Hematopoietic multipotent progenitor cell (in vitro differentiated cells): ENCODE measurements at places on chromosomes 12 and 14.

DNA sequence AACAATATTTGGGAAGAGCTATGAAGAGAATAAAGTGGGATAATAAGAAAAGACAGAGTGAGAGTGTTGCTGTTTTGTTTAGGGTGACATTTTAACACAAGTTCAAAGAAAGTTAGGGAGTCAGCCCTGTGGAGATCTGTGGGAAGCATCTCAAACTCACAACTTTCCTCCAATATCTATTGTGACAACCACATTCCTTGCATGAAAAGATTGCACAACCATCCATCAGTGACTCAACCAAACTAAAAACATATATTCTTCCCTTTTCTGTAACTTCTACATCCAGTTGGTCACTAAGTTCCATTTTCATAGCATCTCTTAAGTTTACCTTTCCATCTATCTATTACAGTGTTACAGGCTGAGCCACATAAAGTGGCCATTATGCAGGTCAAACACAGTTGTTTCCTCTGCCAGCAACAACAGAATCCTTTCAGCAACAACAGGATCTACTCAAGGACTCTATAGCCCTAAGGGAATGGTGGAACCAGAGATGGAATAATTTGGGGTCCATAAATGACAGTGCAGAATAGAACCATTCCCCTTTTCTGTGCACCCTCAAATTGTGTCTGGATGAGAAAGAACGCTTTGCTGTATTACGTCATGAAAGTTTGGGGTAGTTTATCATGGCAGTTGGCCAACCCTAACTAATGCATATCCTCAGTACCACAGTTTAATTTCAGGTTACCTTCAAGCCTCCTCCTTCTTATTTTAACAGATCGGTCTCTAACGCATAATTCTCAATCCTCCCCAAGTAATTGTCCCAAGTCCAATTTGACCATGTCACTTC lies 118.8 kb downstream of the ST8SIA1 start:
- DNase-seq = no peak

DNA sequence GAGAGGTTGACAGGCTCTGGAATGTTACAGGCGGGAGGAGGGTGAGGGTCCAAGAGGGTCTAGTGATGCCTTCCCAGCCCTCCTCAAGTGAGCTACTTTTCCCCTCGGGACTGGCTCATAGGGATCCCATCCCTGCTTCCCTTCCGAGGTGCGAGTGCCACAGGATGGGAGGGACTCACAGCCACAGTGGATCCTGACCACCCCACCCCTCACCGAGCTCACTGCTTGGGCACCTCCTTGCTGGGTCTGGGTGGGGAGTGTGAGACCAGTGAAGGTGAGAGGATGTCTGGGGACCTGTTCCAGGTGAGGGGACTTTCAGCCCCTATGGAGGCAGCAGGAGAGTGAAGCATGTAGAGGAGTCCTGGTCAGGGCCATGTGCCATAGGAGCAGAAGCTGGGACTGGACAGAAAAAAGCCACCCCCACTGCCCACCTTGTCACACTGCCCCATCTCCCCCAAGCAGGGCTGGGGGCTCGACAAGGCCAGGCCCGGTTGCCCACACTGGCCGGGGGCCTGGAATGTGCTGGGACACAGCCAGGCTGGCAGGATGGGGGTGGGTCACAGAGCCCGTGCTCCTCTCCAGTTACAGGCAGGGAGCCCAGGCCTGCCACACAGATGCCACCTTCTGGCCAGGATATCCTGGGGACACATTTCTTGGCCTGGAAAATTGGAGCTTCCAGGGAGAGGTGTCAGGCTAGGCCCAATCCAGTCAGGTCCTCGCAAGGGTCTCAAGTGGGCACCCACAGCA lies 1.7 kb upstream of the TNS2 start:
- no peak for DNase-seq

- DNase-seq = no peak
Observed at GRCh38 chr12:19125325-19125724, 4.2 kb upstream of the PLEKHA5 start.

DNA sequence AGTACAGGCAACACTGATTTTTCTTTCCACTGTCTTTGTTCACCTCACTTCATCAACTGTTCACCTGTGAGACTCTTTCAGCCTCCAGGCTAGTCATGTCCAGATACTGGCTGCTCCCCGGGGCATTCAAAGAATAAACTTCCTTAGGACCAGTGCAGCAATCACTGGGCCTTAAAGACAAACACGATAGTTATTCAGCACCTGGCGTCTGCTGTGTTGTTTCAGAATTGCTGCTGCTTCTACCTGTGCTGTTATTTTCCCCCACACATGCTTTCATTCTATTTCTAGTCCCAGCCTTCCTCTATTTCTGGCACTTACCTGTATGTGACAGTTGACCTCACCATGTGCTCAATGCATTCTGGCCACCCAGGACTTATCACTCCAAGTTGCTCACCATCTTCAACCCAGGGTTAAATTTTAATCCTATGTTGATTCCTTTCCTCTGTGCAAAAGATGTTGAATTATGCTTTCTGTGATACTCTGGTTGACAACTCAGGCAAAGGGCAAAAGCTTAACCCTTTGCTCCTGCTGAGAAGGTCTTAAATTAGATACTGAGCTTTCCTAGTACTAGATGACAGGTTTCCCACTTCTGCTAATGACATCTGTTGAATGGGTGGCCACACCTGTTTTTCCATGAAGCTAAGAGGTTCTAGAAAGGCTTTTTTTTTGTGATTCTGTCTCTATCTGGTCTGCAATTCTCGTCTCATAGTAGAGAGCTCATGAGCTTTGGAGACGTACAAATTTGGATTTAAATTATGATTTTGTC lies 41.4 kb downstream of the PTPRQ start:
- no peak for DNase-seq

DNA sequence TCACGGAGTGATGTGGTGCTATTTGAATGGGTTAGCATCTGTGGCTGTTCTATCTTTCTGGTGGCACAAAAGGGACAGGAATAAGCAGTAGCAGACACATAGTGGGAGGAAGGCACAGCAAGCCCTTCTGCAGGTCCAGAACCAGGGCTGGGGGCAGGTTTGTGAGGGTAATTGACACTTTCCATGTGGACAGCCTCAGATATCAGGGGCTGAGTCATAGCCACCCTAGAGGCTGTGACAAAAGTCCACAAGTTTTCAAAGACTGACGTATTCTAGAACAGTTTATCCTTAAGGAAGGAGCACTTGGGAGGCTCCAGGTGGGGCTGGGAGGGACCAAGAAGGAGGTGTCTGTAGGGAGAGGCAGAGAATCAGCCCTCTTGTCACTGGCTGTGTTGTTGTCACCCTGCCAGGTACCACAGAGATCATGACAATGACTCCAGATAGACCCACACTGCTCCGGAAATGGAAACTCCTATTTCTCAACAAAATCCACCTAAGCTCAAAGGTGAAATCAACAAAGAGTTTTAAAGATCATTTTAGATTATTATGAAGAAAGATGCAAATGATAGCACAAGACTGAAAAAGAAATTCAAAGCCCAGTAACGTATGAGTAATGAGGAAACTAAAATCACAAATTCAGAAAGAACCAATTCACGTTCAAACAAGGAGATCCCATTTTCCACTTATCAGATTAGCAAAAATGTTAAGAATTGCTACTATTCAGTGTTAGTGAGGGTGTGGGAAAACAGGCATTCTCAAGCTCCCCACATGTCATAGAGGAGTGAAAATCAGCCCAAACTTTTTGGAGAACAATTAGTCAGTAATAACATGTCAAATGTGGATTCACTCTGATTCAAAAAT lies 48.3 kb downstream of the NFKBIA start:
- no peak for DNase-seq

DNA sequence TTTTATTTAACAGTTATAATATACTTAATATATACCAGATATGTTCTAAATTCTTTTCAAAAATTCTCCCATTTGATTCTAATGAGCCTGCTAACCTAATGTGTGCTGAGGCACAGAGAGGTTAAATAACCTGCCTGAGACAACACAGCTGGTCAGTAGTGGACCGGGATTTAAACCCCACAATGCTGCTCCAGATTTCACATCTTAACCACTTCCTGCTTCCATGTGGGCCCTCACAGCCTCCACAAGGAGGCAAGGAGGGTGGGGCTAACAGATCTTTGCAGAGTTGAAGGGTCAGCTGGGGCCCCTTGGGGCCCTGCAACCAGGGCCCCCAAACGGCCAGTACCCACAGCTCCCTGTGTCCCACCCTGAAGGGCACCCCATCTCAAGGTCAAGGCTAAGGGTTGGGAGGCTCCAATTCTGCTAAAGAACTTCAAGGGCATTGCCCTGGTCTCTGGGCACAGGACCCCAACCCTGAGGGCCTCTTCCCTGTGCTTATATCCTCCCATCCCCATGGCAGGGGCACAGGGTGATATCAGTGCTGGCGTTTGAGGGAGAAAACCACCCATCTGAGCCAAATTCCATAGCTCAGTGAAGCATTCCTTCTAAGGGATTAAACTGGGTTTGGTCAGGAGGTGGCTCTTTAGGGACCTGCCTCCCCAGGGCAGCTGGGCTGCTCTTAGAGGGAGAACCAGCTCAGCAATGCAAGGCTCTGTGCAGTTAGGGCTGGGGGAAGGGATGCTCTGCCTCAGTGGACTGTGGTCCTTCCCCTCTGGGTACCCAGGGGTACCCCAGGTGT lies 2.2 kb downstream of the KRT80 start:
- DNase-seq = no peak

- no peak for DNase-seq
Observed at GRCh38 chr12:92543359-92543758, 159.4 kb upstream of the PLEKHG7 start.

- DNase-seq = no peak
Observed at GRCh38 chr12:101764051-101764792, 25.0 kb upstream of the SYCP3 start.

GRCh38 chr14:24366721-24367513 lies 1.1 kb upstream of the NFATC4 start:
- no peak for DNase-seq

DNA sequence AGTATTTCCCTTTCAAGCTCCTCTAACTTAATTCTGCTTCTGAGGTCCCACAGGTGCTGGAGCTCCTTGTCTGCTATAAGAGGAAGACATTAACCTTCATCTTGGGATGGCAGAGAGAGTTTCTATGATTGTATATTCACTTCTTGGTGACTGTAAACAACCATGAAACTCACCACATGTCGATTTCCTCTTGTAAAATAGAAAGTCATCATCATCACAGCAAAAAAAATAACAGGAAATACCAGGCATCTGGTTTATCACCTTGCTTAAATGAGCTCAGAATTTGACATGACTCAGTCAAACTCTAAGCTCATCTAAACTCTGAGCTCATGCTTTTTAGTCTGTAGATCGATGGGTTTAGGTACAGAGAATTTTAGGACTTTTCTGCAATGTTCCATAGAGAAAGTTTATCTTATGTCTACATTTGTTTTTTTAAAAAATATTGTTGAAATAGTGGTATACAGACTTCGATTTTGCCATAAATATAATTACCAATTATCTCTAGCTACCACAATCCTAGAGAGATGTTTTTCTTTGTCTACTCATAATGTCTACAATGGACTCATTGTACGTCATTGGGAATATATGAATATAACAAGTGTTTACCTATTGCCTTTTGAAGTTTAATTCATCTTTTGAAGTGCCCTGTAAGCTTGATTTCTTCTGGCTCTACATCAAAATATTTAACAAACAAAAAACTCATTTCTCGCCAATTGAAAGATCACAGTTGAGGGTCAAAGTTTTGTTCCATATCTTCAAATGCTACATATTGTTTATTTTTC lies 58.4 kb downstream of the IGF1 start:
- no peak for DNase-seq

DNA sequence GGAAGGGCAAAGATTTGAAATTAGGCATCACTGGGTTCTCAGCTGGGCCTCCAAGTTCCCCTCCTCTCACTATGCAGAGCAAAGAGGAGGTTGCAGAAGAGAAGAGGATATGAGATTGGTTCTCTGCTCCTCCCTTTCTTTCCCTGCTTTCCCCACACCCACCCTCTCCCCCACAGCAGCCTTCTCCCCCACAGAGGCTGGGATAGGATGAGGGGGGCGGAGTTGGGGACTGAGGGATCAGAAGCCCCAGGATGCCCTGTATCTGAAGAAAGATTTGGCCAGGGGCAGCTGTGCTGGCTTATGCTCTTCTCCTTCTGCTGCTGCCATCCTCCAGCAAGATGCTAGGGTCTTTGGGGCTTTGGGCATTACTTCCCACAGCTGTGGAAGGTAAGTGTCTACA lies at the start of gene AMHR2:
Gene AMHR2, plus strand, starts transcription at position 259 of the 400 bp plus-strand sequence. Its CDS starts 80 bp downstream, at position 339.
- no peak for DNase-seq

DNA sequence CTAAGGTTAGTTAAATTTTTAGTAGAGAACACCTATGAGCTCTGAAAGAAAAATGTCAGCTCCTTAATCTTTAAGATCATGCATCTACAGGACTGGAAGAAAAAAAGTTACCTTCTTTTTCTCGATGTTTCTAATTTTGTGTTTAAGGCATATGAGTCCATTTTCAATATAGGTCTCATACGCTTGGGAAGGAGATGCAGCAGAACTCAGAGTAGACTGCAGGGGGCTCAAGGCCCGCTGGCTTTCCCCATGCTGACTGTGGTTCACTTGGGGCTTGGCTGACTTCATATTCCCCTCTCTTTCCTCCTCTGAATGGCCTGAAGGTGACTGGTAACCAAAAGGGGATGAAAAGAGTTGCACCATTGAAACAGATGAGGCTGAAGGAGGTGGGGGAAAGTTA lies 1.5 kb downstream of the CAPRIN2 start:
- DNase-seq = peak; percentile 57

GRCh38 chr14:22884738-22885523 lies 1.9 kb downstream of the REM2 start:
- DNase-seq = no peak

GRCh38 chr12:110431957-110432587 lies 18.1 kb downstream of the ARPC3 start:
- DNase-seq = no peak

DNA sequence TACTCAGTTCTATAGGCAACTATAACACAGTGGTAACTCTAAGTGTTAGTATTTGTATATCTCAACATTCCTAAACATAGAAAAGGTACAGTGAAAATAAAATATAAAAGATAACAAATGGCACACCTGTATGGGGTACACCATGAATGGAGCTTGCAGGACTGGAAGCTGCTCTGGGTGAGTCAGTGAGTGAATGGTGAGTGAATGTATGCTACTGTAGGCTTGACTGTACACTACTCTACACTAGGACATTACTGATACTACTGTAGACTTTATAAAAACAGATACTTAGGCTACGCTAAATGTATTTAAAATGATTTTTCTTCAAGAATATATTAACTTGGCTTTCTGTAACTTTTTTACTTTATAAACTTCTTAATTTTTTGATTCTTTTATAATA lies 25.5 kb downstream of the TEAD4 start:
- DNase-seq = no peak

DNA sequence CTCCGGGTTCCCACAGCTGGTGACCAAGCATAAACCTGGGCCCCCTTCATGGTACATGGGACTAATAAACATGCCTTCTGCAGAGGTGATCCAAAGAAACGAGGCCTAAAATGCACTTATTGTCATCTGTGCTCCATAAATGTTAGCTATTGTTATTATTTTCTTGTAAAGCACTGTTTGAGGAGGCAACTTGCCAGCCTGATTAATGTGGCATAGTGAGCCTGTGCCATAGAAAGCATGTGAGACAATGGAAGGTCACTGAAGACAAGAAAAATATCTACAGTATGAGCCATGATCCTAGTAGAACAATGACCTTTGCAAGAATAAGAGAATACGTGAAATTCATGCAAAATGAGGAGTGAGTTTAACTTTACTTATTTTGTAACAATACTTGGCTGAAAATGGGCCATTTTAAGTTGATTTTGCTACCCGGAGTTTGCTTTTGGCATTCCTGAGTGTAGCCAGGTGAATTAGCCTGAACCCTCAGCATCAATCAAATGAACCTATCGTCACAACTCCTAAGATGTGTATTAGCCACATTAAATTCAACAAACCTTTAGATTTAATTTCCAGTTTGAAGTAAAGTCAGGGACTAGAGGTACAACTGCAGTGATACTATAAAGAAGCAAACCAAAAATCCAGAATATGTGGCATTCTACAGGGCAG lies 52.2 kb downstream of the CPM start:
- DNase-seq = no peak
